Suppressor macrophage treated with lipopolysaccharide for 4 hours (primary cell): ENCODE measurements at places on chromosomes 5 and 9.
A peak's percentile ranks its signal among the peaks of the same experiment; 100 is the strongest.

DNA sequence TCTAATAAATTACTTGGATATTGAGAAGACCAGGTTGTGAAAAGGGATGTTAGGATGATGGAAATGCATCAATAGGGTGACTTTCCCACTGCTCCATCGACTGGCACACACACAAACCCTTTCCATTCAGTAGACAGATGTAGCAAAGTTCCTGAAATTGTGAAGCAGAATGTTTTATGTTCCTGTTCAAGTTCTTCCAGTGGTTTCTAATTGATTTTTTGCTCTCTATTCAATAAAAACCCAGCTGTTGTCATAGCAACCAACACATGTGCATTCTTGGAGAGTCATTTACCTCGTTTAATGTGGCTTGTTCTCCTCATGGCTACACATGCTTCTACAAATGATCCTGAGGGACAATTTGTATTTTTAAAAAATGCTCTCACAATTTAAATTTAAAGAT is 244.6 kb downstream of the RAB3C start:
- DNase-seq, result no peak

DNA sequence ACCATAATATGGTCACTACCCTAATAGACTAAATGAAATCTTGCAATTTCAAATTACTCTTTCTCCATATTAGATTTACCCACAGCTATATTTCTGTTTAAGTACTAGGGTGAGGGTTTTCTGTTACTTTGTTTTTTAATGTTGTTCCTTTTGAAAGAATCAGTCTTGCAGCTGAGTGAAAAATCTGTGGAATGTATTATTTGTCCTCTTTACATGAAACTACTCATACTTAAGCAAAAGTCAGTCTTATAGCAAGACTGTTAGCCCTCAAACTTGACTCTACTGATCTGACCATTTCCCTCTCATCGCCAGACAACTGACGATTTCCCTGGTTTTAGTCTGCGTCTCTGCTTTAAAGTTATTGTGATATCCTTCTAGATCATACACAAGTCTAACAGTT is 84.0 kb downstream of the PIK3R1 start:
- DNase-seq, result no peak

GRCh38 chr5:69368458-69369339 is 621 bp downstream of the AK6 start:
- DNase-seq, result peak; percentile 25

GRCh38 chr9:2043243-2043642 is 28.1 kb downstream of the SMARCA2 start:
- no peak for DNase-seq

- DNase-seq, result no peak
These were observed 134.0 kb downstream of the ZSWIM6 start for GRCh38 chr5:61466017-61466416.

DNA sequence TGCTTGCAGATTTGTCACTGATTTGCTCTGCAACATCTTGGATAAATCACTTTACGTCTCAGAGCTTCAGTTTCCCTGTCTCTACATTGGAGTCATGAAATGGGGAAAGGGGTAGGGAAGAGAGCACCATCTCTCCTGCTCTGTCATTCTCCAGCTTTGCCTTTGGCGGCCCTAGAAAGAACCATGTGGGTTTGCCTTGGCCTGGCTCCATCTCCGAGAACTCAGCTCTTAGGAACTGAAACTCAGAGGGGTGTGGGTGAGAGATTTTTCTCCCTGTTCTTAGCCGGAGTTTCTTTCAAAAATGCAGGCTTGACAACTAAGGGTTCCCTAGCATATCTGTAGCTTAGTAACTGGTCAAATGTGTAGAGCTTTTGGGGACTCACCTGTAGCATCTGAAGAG is 123.5 kb downstream of the SMARCA2 start:
- peak; percentile 45 for DNase-seq

- DNase-seq, result no peak
These were observed 141.4 kb downstream of the CCDC192 start for GRCh38 chr5:127844581-127845021.

DNA sequence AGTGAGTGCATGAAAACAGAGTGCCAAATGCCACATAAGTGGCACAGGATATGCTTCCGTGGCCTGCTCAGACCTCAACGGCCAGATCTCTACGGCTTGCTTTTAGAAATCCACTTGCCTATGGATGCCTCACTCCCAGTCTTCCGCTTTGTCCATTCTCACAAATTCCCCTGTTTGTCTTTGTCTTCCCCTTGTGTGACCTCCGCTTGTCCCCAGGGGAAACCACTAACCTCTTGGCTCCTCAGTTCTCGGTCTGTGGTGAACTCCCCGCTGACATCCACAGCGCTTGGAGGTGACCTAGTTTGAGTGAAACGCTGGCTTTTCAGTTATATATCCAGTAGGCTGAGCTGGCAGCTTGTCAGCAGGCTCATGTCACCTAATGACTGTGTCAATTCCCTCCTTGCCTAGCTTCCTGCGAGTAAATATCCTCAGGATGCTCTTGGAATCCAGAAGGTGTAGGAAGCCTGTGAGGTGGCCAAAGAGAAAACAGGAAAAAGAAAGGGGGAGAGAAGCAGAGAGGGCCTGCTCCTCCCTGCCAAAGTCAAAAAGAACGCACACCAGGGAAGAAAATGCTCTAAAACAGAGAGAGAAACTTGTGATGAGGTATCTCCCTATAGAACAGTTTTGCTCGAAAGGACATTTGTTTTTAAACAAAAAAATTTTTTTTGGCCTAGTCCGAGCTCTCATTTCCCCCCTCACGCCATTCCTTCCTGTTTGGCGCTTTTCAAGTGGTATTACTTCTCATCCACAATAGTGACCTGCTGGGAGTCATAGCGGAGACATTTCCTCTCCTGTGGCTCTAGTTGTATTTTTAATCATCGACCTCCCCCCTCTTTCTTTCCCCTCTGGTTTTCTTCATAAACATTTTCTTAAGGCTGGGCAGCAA is 101.6 kb upstream of the SPRY4 start:
- DNase-seq, result peak; percentile 6

- DNase-seq, result no peak
These were observed 123.2 kb downstream of the FGF18 start for GRCh38 chr5:171542525-171543140.

- no peak for DNase-seq
These were observed 42.6 kb downstream of the GCNT4 start for GRCh38 chr5:75009556-75010345.
